Spinal cord (tissue), 10 donors: ENCODE measurements at places on chromosomes 13 and 19. TPM values are rescaled to one million over a fixed set of nuclear protein-coding genes. Genes with fewer than 3 reads are reported as not detected.
A peak's percentile ranks its signal among the peaks of the same experiment; 100 is the strongest.

DNA sequence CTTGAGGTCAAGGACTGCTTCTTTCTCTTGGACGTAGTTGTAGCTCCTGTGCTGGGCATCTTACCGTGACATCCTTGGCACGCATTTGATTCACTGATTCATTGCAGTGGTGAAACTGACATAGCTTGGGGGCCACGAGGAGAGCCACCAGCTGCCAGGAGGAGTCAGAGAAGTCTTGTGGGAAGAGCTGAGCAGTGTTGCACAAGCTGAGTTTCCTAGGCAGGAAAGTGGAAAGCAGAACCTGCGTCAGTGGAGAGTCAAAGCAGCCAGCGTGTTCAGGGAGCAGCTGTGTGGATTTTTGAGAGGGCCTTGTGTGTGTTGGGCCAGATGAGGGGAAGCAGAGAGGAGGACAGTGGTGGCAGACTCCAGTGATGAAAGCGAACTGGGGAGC lies 5.3 kb upstream of the GPR183 start:
- no peak for DNase-seq

GRCh38 chr19:16880884-16881554 lies 7.8 kb upstream of the F2RL3 start:
- no peak for DNase-seq

- no peak for DNase-seq
These were observed 25.6 kb downstream of the LRCH1 start for GRCh38 chr13:46578590-46578975.

FCAR gene
- total RNA-seq, result 9.1 TPM

DNA sequence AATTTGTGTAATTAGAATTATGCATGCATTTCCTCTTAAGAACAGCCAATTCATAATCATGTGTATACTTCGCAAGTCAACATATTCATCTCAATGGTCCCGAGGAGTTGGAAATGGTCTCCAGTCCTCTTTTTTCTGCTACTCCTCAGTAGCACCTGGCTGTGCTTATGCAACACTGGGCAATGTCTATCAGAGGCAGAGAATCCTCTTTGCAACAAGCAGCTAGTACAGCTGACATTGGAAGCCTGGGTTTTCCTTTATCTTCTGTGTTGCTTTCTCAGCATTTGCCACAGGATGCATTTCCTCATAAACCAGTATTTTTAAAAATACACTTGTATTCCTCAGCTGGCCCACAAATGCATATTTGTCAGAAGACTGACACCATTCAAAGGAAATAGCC lies 405.3 kb upstream of the GPC6 start:
- DNase-seq, result no peak

DNA sequence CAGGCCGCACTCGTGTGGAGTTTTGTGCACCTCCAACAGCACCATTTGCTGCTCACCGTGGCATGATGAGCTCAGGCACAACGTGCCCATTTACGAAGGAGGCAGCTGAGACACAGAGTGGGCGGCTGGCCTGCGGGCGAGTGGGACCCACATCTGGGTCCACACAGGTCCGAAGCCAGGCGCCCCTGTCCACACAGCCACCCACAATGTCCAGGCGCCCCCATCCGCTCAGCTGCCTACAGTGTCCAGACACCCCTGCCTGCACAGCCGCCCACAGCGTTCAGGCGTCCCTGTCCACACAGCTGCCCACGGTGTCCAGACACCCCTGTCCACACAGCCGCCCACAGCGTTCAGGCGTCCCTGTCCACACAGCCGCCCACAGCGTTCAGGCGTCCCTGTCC lies 42.5 kb upstream of the F7 start:
- DNase-seq, result no peak

ERICH6B gene
- 0.39 TPM for total RNA-seq

GRCh38 chr19:57515255-57515654 lies 11.9 kb upstream of the ZNF549 start:
- DNase-seq, result no peak

GRCh38 chr19:15289673-15290072 lies 42.7 kb downstream of the BRD4 start:
- DNase-seq, result no peak

DNA sequence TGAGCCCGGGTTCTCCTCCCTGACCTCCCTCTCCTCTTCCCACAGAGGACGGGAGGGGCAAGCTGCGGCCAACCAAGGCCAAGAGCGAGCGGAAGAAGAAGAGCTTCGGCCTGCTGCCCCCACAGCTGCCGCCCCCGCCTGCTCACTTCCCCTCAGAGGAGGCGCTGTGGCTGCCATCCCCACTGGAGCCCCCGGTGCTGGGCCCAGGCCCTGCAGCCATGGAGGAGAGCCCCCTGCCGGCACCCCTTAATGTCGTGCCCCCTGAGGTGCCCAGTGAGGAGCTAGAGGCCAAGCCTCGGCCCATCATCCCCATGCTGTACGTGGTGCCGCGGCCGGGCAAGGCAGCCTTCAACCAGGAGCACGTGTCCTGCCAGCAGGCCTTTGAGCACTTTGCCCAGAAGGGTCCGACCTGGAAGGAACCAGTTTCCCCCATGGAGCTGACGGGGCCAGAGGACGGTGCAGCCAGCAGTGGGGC lies 162.2 kb downstream of the KDM4B start:
- DNase-seq, result no peak

DNAAF3 gene
- 2.2 TPM for total RNA-seq

DNA sequence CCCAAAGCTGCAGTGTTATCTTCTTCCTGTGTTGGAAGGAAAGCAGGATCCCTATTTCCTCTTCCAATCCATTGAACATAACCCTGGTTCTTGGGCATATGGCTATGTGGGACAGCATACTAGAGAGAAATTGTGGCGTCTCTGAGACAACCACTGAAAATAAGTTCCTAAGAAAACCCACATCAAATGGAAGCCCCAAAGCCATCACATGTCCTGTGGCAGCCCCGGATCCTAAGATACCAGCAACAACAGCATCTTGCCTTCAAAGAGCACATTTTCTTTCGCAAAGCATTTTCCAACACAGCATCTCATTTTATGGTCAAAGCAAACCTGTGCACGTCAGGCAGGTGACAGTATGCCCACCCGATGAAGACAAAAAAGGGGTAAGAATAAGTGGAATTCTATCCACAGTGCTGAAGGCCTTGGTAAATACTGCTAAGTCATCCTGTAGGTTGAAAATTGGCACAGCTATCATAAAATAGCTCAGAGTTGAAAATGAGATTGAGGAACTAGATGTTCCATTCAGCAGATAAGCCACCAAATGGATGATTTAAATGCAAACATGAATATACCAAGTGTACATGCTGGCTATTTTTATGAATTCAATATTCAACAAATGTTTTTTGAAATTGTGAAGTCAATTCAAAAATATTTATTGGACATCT lies 232.2 kb downstream of the DLEU7 start:
- DNase-seq, result no peak

ZNF497 gene
- total RNA-seq, result 4.9 TPM

DNA sequence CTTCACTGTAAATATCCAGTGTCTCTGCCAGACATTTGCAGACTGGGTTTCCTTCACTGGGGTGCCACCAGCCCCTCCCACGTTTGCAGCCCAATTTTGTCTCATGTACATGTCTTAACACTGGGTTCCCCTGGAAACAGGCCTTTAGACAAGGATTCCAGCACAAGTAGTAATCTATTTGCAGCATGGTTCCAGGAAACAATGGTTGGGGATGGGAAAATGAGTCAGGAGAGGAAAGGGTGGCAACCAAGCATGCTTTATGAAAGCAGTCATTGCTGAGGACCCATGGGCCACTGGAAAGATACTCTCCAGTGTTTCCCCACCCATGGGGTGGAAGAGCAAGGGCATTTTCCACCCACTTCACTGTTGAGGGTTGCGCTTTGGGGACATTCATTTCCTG lies 53.6 kb upstream of the FARP1 start:
- DNase-seq, result no peak

GRCh38 chr19:12757544-12758274 lies 6.1 kb downstream of the BEST2 start:
- DNase-seq, result peak; percentile 67

CCDC8 gene
- 37.9 TPM for total RNA-seq

DNA sequence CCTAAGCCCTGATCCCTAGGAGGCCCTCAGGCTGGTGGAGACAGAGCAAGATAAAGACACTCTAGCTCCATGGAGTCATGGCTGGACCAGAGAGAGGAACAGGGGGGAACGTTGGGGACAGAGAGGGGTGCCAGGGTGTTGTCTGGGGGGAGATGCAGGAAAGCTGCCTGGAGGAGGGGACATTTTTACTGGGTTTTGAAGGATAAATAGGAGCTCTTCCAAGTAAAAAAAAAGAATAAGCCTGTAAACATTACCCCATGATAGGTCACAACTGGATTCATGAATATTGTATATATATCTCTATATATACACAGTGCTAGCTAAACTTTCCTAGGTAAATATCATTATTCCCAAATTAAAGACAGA lies 714 bp downstream of the HSH2D start:
- no peak for DNase-seq

DNA sequence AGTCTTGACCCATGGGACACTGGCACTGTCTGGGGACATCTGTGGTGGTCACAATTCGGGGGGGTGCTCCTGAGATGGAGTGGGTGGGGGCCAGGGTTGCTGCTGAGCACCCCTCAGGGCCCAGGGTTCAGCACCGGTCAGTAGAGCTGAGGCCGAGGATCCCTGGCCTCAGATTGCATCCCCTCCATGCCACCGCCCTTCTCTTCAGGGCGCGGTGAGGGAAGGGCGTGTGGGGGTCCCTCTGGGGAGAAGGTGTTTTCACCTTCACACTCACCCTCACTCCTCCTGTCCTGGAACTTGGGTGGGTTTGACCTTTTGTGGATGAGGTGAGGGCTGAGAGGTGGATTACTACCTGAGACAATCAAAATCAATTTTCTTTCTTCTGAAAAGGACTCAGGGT lies 13.5 kb downstream of the GNA11 start:
- no peak for DNase-seq

NALCN gene
- 70.7 TPM for total RNA-seq

DNA sequence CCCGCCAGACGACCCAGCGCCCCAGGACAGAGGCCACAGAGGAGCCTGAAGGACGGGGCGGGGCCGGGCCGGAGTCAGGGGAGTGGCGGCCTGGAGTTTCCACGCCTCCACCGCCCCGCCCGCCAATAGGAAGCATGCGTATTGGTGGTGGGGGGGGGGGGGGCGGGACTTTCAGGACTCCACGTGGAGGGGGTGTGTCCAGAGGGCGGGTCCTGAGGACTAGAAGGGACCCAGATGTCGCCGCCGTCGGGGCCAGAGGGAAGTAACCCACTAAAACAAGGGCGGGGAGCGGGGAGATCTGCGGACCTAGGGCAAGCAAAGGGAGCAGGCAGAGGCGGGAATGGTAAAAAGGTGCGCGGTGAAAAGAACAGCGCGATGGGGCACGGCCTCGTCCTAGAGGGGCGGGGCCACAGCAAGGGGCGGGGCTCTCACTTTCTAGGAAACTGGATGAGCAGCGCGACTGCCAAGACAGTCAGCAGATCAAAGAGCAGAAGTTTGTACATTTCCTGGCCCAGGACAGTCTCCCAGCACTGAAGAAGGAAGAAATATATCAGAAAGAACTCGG lies 2.8 kb upstream of the LENG1 start:
- DNase-seq, result peak; percentile 37

- no peak for DNase-seq
These were observed 5.1 kb upstream of the PRKD2 start for GRCh38 chr19:46722004-46722380.

- no peak for DNase-seq
These were observed 4.4 kb upstream of the MTMR6 start for GRCh38 chr13:25291691-25292090.

LILRA2 gene
- 0.99 TPM for total RNA-seq

- DNase-seq, result no peak
These were observed 41.2 kb downstream of the ABCC4 start for GRCh38 chr13:95260031-95260525.

NLRP4 gene
- total RNA-seq, result not detected

- no peak for DNase-seq
These were observed 25.6 kb upstream of the ESD start for GRCh38 chr13:46822551-46822950.

DNA sequence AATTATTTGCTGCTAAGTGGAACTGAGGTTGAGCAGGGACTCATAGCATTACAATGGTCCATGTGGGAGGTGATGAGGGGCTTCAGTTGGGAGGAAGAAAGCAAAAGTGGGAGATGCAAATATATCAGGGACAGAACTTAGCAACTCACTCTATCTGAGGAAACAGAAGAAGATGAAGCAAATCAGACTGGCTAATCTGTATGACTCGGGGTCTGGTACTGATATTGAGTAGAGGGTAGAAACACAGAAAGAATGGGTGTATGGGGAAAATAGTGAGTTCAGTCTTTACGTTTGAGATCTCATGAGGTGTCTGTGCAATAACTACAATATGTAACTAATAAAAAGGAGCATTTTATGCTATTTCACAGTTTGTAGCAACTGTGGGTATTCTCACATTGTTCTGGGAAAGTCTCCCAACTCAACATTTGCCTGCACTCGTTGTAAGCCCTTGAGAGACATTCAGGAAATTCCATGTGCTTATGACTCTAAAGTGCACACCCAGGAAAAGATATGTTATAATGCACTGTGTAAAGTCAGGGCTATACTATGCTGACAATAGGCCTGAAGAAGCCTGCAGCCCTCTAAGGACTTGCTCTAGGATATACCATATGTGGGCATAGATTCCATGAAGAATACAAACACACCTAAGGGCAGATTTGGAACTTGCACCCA lies 183.5 kb downstream of the SPRY2 start:
- DNase-seq, result no peak

DNA sequence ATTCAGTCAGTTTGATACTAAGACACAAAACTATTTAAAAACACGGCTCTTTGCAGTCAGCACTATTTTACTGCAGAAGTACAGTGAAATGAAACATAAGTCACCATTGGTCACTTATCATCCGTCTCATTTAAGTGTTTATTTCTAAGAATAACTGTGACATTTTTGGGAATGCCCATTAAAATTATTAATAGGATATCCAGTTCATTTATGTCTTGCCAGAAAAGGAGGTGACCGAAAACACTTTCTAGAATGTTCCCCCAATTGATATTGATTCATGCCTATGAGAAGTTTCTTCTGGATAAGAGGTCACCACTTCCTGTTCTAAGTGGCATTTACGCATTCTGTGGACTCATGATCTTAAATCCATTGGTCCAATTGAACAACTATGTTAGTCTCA lies 477.3 kb downstream of the LIG4 start:
- DNase-seq, result no peak

NAPSA gene
- total RNA-seq, result 0.79 TPM

GRCh38 chr19:44891016-44891882 lies at the start of gene TOMM40:
TSS of gene TOMM40 (plus strand) at chr19:44891254. CDS start at chr19:44891416, 162 bp downstream.
- no peak for DNase-seq

GRCh38 chr19:50551034-50551714 lies 17.1 kb downstream of the LRRC4B start:
- peak; percentile 67 for DNase-seq

KLF2 gene
- total RNA-seq, result 8.8 TPM

ZNF8 gene
- 12.0 TPM for total RNA-seq

GRCh38 chr19:32809254-32809653 lies 60.3 kb downstream of the SLC7A9 start:
- no peak for DNase-seq

DNA sequence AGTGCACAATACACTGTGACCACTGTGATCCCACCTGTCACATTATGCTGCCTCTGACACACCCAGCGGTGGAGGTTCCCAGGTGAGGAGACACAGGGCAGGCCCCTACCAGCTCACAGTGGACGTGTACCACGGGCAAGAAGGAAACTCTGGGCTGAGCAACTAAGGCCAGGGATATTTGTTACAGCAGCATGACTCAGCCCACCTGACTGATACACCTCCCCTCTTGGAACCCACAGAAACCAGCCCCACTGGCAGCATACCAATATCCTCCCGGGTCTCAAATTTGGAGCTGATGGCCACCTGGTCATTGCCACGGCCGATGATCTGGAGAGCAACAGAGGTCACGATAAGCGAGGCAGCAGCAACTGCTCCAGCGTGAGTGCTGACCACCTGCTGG lies 14.9 kb downstream of the KLC3 start:
- DNase-seq, result no peak

PRSS57 gene
- total RNA-seq, result 0.33 TPM

GRCh38 chr13:46830405-46831005 lies 33.5 kb upstream of the ESD start:
- no peak for DNase-seq
